ENCODE measurements at places on chromosomes 2 and 18. TPM values are rescaled to one million over a fixed set of nuclear protein-coding genes. Genes with fewer than 3 reads are reported as not detected.

- H3K27ac ChIP-seq, result no peak overlapping the region
- peaks cover 58% of the 10 kb centered on the region for H3K36me3 ChIP-seq
- no peaks in the 10 kb centered on the region for H3K4me1 ChIP-seq
These were observed 56.2 kb downstream of the ITSN2 start for GRCh38 chr2:24304098-24304497.

DNA sequence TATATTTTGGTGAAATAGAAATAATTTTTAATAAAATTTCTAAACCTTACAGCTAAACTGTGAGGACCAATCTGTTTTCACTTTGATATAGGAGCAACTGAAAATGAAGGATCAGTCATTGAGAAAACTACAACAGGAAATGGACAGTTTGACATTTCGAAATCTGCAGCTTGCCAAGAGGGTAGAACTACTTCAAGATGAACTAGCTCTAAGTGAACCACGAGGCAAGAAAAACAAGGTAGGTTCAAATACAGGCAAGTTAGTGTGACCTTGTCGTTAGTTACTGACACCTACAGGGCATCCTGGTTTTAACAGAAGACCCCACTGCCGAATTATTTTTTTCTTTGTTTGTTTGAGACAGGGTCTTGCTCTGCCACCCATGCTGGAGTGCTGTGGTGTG is 75.5 kb upstream of the STON1 start:
- peaks cover 42% of the 10 kb centered on the region for H3K36me3 ChIP-seq
- H3K27ac ChIP-seq, result no peak overlapping the region
- H3K27me3 ChIP-seq, result no peaks in the 10 kb centered on the region
- H3K4me1 ChIP-seq, result peaks cover 14% of the 10 kb centered on the region
- H3K4me3 ChIP-seq, result no peak overlapping the region

DNA sequence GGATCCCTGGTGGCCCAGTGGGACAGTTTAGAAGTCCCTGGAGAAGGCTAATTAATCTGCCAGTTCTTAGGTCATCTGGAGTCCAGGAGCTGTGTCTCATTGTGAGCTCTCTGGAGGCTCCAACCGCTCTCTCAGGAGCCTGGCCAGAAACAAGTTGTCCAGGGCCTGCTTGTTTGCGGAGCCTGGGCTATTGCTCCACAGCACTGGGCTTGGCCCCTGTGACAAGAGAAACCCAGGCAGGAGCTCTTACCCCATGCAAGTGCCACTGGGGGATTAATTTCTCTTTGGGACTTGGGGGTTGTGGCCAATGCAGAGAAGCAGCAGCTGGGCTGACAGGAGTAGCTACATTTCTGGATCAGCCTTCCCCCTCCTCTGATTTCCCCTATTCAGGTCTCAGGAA is 24.5 kb upstream of the TNP1 start:
- H3K27ac ChIP-seq, result no peak overlapping the region
- H3K4me1 ChIP-seq, result no peaks in the 10 kb centered on the region
- H3K4me3 ChIP-seq, result no peak overlapping the region
- H3K36me3 ChIP-seq, result no peaks in the 10 kb centered on the region
- H3K27me3 ChIP-seq, result no peaks in the 10 kb centered on the region
- no peak for DNase-seq

- no peak for DNase-seq
- H3K36me3 ChIP-seq, result no peaks in the 10 kb centered on the region
- H3K4me1 ChIP-seq, result no peaks in the 10 kb centered on the region
- no peaks in the 10 kb centered on the region for H3K27me3 ChIP-seq
- H3K27ac ChIP-seq, result no peak overlapping the region
- no peak overlapping the region for H3K4me3 ChIP-seq
These were observed 203.3 kb downstream of the NR4A2 start for GRCh38 chr2:156129227-156129626.

DNA sequence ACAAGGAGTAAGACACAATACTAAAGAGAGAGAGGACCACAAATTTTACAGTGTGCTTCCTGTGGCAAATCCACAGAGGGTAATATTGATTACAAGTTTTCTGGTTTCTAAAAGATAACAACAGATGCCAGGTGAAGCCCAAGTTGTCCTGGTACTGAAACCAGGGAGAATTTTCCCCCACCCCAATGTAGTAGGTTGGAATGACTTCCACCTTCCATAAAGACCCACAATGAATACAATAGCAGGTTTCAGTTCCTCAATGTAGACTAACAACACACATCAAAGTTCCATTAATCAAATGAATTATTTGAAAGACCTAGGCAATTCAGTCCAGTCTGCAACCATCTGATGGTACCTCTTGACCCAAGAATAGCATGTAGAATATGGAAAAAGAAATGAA is 44.0 kb upstream of the TMEM247 start:
- no peak for DNase-seq
- H3K36me3 ChIP-seq, result no peaks in the 10 kb centered on the region
- H3K4me1 ChIP-seq, result peaks cover 56% of the 10 kb centered on the region
- no peak overlapping the region for H3K27ac ChIP-seq
- H3K27me3 ChIP-seq, result no peaks in the 10 kb centered on the region

DNA sequence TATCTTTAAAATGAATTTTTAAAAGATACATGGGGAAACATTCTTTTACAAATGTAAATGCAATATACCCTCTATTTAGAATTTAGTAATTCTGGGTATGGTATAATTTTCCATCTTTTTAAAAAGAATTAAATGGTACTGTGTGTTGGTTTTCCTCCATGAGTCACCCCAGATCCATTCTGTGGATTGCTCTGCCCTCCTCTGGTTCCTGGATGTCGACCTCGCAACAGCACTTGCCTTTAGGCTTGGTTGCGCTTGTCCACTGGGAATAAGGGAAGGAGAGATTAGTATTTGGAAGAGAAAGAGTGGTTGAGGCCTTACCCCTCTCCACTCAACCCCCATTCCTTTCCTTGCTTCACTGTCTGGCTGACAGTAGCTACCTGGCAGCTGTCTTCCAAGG is 90.4 kb downstream of the FTCDNL1 start:
- no peak overlapping the region for H3K27ac ChIP-seq
- no peak for DNase-seq
- H3K4me1 ChIP-seq, result no peaks in the 10 kb centered on the region
- no peaks in the 10 kb centered on the region for H3K36me3 ChIP-seq
- no peaks in the 10 kb centered on the region for H3K27me3 ChIP-seq

DNA sequence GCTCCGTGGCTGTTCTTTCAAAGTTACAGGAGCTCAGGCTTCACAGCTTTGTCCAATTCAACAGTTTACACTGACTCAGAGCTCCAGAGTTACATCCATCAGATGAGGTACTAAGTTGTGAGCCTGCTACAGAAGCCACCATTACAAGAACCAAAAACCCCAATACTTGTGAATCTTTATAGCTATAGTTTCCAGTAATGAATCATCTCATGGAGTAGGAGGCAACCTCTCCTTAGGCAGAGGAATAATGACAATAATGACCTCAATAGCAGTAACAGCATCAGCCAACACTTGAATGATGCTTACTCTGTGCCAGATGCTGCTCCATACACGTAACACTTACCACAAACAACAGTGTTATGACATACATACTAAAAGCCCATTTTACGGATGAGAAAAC is 3.6 kb downstream of the ZC3H8 start:
- H3K27ac ChIP-seq, result no peak overlapping the region
- H3K4me3 ChIP-seq, result no peak overlapping the region
- no peak for DNase-seq

- no peaks in the 10 kb centered on the region for H3K27me3 ChIP-seq
- no peak for DNase-seq
- no peaks in the 10 kb centered on the region for H3K4me1 ChIP-seq
- H3K27ac ChIP-seq, result no peak overlapping the region
These were observed 72.5 kb downstream of the FAM210A start for GRCh38 chr18:13653746-13654433.

The CFAP53 gene
- total RNA-seq, result 1.6 TPM

The BIRC6 gene
- 151 TPM for total RNA-seq

The SOWAHC gene
- 1.5 TPM for total RNA-seq

The RAD51AP2 gene
- not detected for total RNA-seq

The CWC22 gene
- total RNA-seq, result 28.9 TPM

The SERPINB13 gene
- not detected for total RNA-seq
